ENCODE measurements at places on chromosomes 4 and X.

GRCh38 chr4:141099326-141099725 is 33.9 kb downstream of the RNF150 start:
- no peak for DNase-seq

- DNase-seq = no peak
Measured at GRCh38 chr4:92234393-92235176, 69.2 kb upstream of the GRID2 start.

- DNase-seq = no peak
Measured at GRCh38 chrX:50497114-50497513, 26.5 kb upstream of the DGKK start.

DNA sequence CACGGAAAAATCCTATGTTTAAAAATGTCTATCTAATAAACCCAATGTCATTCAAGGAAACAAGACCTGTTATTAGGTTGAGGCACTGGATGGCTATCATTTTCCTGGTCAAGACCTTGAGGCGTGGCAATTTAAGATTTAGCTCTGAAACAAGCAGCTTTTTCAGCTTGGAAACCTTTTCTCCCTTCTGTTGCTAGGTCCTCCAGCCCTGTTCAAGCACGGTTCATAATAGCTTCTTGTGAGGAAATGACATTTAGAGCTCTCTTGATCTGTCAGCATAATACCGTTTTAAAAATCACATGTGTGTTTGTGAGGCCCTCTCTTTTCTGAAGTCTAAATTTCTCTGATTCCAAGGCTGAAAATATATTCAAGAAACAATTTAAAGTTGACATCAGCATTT is 133.6 kb upstream of the GRPR start:
- DNase-seq = no peak

GRCh38 chrX:153379508-153379907 is 21.6 kb downstream of the PNMA6E start:
- no peak for DNase-seq

GRCh38 chr4:116926631-116927295 is 158.6 kb downstream of the TRAM1L1 start:
- DNase-seq = no peak

DNA sequence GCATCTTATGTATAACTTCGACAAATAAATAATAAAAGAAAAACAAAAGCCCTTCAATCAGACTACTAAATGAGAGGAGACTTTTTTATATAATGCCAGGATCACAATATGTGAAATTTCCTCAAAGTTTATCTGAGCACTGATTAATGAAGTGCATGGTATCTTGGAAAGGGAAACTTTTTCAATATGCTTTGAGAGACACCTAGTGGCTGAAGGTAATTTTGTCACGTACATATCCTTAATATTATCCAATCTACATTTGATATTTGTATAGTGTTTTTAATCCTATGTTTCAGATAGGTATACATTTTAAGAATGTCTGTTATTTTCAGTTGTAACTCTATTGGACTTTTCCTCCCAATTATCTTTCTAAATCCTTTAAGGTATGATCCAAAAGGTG is 146.8 kb downstream of the KLHL4 start:
- no peak for DNase-seq

GRCh38 chr4:152807294-152807829 is 27.6 kb downstream of the ARFIP1 start:
- DNase-seq = no peak

DNA sequence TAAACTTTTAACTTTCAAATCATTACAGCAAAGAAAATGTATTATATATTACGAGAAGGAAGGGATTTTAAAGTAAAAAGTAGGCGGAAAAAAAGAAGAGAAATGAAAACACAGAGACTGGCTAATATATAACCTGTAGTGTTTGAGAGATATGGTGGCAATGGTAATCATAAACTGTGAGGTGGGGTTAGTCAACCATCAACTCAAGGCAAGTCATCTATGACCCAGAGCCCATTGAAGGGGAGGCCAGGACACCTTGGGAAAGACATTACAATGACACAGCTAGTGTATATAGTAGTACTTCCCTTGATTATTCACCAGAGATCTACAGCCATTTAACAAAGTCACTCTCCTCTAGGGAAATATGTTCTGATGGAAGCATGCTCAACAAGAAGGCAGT is 423.9 kb upstream of the PITX2 start:
- no peak for DNase-seq

- DNase-seq = no peak
Measured at GRCh38 chr4:2963966-2964471, 648 bp downstream of the GRK4 start.

DNA sequence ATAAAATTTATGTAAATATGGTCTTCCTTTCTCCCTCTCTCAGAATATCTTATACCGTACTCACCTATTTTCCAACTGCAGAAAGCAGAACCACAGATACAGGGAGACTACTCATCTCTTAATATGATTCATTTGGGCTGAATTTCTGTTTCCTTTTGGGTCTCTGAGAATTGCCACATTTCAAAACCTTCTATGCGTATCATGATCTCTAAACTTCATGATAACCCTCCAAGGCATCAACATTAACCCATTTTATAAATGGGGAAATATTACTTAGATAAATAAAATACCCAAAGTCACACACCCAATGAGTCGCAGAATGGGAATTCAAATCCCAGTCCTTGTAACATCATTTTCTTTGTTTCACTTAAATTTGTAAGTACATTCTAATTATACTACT is 16.6 kb upstream of the PRDM8 start:
- no peak for DNase-seq

DNA sequence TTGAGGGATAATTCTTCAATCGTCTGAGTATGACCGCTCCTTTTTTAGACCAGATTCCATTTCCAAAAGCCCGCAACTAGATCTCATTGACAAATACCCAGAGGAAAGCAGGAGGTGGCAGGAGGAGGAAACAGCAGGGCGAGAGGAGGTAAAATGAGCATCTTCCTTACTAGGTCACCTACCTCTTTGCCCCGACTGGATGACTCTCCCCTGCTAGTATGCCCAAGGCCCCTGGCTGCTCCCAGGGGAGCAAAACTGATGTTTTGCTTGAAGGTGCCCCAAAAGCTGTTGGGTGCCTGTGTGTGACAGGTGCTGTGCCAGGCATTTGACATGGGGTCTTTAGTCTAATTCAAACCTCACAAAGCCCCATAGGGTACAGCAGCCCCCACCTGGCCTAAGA is 48.9 kb downstream of the C4orf50 start:
- DNase-seq = no peak

GRCh38 chrX:123648028-123648810 is 84.6 kb downstream of the THOC2 start:
- no peak for DNase-seq

DNA sequence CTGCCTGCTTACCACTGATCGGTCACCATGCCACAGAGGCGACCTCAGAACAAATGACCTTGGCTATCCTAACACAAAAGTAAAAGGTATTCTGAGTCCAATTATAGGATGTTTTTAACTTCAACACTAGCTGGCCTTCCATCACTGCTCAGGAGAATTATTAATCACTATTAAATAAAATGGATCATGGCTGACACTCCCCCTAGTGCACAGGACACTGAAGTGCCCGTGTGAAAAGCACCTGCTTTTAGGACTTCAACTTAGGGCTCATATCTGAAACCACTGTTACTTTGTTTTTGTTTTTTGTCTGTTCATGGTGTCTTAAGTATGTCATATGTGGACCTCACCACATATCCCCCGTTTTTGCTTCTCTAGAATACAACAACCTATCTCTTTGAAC is 33.9 kb downstream of the STX18 start:
- DNase-seq = no peak

DNA sequence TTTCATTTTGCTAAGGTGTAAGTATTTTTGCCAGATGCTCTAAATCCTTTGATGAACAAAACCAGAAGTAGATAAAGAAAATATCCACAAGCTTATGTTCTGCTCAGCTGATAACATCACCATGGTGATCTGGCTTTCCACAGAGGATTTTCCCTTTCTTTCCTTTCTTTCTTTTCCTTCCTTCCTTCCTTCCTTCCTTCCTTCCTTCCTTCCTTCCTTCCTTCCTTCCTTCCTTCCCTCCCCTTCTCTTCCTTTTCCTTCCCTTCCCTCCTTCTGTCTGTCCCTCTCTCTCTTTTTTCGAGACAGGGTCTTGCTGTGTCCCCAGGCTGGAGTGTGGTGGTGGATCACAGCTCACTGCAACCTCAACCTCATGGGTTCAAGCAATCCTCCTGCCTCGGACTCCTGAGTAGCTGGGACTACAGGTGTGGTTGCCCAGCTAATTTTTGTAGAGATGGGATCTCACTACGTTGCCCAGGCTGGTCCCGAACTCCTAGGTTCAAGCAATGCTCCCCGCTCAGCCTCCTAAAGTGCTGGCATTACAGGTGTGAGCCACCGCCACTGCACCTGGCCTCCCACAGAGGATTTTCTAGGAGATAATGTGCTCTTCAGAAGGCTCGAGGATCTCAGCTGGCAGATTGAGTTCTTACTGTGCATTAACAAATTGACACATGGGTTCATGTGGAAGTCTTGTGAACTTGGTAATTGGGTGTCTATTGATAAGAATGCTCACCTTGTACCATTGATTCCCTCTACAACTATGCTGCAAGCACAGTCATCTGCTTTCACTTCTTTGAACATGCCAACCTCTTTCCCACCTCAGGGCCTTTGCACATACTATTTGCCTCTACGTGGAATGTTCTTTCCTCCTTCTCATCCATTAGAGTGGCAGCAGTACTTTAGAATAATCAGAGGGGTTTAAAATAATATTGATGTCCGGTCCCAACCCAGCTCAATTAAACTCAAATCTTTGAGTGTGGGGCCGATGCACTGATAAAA is 1.4 kb upstream of the RHOH start:
- DNase-seq = no peak

- DNase-seq = no peak
Measured at GRCh38 chr4:130393231-130393630, 1297.3 kb downstream of the C4orf33 start.

DNA sequence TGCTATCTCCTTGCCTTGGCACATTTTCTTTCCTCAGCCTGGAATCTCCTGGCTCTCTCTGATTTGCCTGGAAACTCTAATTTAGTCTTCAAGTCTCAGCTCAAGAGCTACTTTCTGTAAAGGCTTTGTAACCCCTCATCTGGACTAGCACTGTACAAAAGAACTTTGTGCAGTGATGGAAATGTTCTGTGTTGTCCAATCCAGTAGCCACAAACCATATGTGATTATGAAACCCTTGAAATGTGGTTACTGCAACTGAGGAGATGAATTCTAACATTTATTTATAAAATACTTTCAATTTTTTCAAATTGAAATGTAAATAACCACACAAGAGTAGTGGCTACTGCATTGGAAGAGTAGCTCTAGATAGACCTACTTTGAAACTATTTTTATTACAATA is 66.6 kb upstream of the HS3ST1 start:
- no peak for DNase-seq

- no peak for DNase-seq
Measured at GRCh38 chr4:187602339-187603092, 393.1 kb upstream of the ZFP42 start.

- DNase-seq = no peak
Measured at GRCh38 chrX:102684772-102685520, 27.3 kb upstream of the GPRASP2 start.

DNA sequence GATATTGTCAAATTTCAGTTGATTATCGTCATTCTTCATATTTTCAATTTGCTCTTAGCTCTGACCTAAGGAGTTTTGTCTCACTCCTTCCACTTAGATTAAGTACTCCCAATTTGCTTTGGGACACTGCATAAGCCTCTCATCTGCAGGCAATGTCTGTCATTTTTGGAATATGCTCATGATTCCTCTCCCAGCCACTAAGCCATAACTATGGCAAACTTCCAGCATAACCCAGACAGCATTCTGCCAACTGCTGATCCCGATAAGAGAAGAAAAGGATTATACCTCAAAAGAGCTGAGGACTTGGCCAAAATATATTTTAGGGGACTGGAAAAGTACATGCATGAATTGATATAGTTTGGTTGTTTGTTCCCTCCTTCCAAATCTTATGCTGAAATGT is 444.4 kb downstream of the GABRG1 start:
- DNase-seq = no peak

- no peak for DNase-seq
Measured at GRCh38 chr4:22869235-22869634, 176.5 kb downstream of the GBA3 start.

DNA sequence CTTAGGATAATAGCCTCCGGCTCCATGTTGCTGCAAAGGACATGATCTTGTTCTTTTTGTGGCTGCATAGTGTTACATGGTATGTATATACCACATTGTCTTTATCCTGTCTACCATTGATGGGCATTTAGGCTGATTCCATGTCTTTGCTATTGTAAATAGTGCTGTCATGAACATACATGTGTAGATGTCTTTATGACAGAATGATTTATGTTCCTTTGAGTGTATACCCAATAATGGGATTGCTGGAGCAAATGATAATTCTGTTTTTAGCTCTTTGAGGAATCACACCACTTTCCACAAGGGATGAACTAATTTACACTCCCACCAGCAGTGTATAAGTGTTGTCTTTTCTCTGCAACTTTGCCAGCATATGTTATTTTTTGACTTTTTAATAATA is 4.6 kb downstream of the RAB33B start:
- DNase-seq = no peak

DNA sequence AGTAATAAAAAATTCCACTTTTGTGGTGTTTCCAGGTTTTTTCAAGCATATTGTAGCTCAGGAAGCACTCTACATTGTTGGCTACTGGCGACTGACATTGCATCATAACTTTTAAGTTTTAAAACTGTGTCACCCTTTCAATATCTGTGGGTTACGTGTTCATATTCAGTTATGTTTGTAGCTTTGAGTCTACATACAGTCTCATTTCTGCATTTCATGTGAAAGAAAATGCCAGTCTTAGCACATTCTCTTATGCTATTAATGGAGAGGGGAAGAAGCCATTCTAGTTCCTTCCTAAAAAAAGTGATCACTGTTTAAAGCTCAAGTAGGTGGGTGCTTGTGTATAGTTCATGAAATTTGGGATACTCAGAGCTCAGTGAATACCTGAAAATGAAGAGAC is 38.1 kb downstream of the DIAPH2 start:
- DNase-seq = no peak

GRCh38 chr4:69147334-69147733 is 51.1 kb downstream of the UGT2B7 start:
- no peak for DNase-seq

- DNase-seq = no peak
Measured at GRCh38 chrX:8191022-8191421, 20.0 kb upstream of the VCX2 start.

GRCh38 chr4:119894650-119895208 is 171.9 kb downstream of the MAD2L1 start:
- no peak for DNase-seq

DNA sequence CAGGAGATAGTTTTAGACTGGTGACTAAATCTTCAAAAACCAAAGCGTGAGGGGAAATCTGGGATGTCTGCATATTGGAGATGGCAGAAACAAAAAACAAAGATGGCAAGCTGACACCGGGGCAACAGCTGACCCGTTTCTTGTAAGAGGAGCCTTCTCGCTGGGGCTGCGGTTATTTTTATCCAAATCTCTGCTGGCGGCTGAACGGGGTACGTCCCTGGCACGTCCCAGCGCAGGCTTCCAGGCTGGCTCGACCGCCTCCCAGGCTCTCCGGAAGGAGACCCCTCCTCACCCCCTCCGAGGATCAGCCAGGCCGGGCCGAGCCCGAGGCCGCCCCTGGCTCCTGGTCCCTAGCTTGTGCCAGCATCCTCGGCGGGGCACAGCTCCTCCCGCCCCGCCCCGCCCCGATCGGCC is 403 bp downstream of the SGCB start:
- no peak for DNase-seq

- DNase-seq = no peak
Measured at GRCh38 chrX:115547448-115547847, 13.5 kb upstream of the PLS3 start.

All from stimulated activated CD4-positive, alpha-beta T cell treated with anti-CD3 and anti-CD28 coated beads, Interleukin-15, amount 100 ng/mL, for 1 hour (primary cell).